Right renal cortex interstitium (tissue), 3 donors: ENCODE measurements at places on chromosomes 7 and 10.

GRCh38 chr10:6136215-6137201 lies 47.7 kb downstream of the RBM17 start:
- DNase-seq, result no peak

GRCh38 chr10:30775779-30776591 lies 146.4 kb upstream of the LYZL2 start:
- DNase-seq, result no peak

DNA sequence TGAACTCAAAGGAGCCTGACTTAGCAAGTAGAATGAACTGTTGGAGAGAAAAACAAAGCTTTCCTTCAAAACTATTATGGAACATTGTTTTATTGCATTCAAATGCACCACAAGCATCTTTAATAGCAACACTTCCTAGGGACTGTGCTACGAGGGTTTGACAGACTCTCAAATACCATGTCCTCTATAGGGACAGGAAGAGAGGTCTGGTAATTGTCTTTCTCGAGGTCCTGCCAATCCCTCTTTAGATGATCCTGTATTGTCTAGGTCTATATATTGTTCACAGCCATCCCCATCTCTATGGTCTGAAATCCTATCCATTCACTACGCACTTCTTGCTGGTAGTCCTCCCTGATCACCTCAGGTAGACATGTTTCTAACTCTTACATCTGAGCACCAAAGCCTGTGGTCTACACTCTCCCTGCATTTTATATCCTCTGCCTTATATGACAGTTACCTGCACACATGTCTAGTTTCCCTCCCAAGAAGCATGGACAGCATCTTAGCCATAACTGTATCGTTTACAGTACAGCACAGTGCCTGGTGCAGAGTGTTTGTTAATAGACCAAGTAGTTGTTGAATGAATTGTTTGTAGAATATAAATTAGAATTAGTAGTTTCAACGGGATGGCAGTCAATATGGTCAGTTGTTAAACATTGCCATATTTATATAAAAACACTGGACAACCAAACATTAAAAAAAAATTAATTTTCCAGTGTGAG lies 21.7 kb upstream of the LRRC17 start:
- DNase-seq, result no peak

DNA sequence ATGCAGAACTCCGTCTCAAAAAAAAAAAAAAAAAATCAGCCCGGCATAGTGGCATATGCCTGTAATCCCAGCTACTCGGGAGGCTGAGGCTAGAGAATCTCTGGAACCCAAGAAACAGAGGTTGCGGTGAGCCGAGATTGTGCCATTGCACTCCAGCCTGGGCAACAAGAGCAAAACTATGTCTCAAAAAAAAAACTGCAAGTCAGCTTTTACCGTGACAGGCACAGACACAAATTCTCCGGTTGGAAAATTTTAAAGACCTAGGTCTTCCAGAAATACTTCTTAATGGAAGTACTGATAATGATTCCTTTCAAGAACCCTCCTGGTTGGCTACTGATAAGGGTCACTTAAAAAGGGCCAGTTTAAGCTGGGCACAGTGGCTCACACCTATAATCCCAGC lies 19.4 kb upstream of the ARPC1B start:
- no peak for DNase-seq

DNA sequence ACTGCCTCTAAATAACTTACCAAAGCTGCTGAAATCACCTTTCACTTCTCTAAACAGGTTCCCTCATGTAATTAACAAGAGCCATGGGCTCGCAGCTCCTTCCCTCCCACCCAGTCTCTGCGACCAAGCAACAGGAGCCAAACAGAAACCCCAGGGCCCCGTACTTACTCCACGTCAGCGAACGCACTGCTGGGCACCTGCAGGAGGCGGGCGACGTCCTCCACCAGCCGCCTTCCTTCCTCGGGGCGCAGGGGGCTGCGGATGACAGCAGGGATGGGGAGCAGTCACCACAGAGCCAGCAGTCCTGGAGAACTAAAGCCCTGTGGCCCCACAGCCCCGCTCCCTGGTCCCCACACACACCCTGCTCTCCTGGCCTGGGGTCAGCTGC lies 477.0 kb downstream of the PTPRN2 start:
- no peak for DNase-seq

DNA sequence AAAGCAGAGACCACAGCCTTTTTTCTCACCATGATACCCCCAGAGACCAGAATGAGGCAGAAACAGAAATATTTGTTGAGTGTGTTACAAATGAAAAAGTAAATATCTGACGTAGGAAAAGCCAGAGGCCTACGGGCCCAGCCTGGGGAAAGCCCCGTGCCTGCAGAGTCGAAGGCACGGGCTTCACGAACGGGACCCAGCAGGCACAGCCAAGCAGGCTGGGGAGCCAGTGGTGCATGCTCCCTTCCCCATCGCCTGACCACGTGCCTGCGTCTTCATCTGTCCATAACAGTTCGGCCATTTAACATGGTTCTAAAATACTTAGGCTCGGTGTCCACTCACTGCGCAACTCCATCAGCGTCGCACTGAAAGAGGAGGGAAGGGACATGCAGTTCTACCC lies 50.8 kb downstream of the SLIT1 start:
- DNase-seq, result no peak

GRCh38 chr7:102873470-102874165 lies 39.2 kb upstream of the LRRC17 start:
- DNase-seq, result no peak
